ENCODE measurements at places on chromosomes 6 and 20. TPM values are rescaled to one million over a fixed set of nuclear protein-coding genes. Genes with fewer than 3 reads are reported as not detected.

DNA sequence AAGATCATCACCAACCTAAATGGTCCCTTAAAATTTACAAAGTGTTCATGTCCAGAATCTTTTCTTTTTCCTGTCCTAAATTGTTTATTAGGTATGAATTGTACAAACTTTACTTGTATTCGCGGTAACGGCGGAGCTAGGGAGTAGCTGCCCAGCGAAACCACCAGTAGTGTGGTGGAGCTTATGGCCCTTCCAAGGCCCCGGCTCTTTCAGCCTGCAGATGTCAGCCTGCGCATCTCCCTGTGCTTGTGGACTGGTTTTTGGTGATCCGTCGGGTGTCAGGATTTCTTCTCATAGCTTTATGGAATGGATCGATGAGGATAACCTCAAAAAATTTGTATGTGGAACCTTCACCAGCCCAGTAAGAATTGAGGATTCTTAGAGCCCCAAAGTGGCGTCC lies 27.2 kb upstream of the ENPP1 start:
- H3K27ac ChIP-seq = no peak overlapping the region
- H3K36me3 ChIP-seq = no peaks in the 10 kb centered on the region
- peaks cover 15% of the 10 kb centered on the region for H3K27me3 ChIP-seq

DNA sequence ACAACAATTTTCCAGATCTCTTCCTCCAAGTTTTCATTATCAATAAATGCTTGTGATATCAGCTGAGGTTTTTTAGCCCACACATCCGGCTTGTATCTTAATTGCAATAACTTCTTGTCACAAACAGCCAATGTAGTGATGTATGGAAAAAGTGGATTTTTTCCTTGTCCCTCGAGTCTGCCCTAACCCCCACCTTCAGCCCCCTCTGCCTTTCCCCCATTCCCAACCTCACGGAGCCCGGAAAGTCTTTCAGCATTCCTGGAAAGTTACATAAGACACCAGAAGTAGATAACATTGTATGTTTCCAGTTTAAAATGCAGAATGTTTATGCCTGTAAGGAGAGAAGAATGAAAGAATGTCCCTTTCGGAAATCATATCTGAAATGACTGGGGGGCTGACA lies 179.2 kb upstream of the PHACTR1 start:
- H3K36me3 ChIP-seq = no peaks in the 10 kb centered on the region
- no peak overlapping the region for H3K27ac ChIP-seq
- peaks cover 30% of the 10 kb centered on the region for H3K27me3 ChIP-seq
- no peaks in the 10 kb centered on the region for H3K4me1 ChIP-seq
- no peak overlapping the region for H3K4me3 ChIP-seq

DNA sequence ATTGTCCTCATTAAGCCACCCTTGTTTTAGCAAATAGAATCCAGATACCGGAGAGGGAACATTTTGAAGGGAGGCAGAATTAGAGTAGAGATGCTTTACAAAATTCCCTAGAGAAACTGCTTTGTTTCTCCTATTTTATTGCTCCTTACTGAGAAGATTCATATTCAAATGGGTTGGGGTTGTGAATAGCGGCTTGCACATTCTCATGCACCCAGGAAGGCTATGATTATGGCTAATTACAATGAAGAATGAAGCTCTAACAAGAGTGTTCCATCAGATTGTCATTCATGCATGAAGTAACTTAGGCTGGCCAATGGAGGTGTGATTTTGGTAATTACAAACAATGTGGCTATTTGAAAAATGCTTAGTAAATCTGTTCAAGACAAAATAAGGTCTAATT lies 129.6 kb downstream of the PACRG start:
- peaks cover 3% of the 10 kb centered on the region for H3K36me3 ChIP-seq
- H3K4me1 ChIP-seq = no peaks in the 10 kb centered on the region
- H3K27ac ChIP-seq = no peak overlapping the region
- no peaks in the 10 kb centered on the region for H3K27me3 ChIP-seq
- no peak overlapping the region for H3K4me3 ChIP-seq

DNA sequence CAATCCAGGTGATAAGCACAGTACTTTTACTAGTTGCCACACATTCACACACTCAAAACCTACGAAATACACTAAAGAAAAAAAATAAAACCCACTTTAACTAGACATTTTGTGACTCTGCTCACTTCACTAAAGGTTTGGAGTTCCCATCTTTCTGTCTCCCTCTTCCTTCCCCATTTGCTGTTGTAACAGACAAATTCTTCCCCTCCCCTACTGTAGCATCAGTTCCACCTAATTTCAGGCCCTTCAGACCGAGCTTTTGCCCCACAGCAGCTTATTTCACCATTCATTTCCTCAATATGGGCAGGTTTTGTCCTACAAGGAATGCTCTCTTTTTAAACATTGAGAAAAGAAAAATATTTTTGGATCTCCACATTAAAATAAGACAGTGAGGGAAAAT lies 31.3 kb upstream of the MRAP2 start:
- H3K27ac ChIP-seq = no peak overlapping the region
- H3K36me3 ChIP-seq = no peaks in the 10 kb centered on the region
- DNase-seq = no peak
- no peaks in the 10 kb centered on the region for H3K4me1 ChIP-seq
- peaks cover 30% of the 10 kb centered on the region for H3K27me3 ChIP-seq

- H3K27ac ChIP-seq = no peak overlapping the region
- DNase-seq = no peak
- no peaks in the 10 kb centered on the region for H3K36me3 ChIP-seq
- H3K27me3 ChIP-seq = peaks cover 36% of the 10 kb centered on the region
Observed at GRCh38 chr6:39553860-39554802, 171.1 kb downstream of the KIF6 start.

GRCh38 chr20:57140416-57140965 lies 126.0 kb downstream of the BMP7 start:
- peaks cover 5% of the 10 kb centered on the region for H3K27me3 ChIP-seq
- DNase-seq = no peak
- H3K4me3 ChIP-seq = no peak overlapping the region
- no peaks in the 10 kb centered on the region for H3K36me3 ChIP-seq

DNA sequence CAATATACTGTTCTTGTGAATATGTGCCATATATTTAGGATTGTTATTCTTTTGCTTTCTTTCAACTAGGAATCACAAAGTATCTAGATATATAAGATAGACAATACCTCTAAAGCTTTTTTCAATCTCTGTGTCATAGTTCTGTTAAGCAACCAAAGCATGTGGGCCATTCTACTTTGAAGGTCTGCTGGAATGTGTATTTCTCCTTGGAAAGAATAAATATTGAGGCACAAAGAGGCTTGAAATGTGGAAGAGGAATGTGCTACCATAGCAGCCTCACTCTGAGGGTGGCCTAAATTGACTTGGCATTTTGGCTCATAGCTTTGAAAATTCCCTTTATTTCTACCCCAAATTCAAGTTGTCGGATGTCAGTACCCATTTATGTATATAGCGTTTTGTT lies 488.5 kb upstream of the MAN1A1 start:
- no peak overlapping the region for H3K27ac ChIP-seq
- no peak overlapping the region for H3K4me3 ChIP-seq
- H3K4me1 ChIP-seq = no peaks in the 10 kb centered on the region
- no peak for DNase-seq
- H3K36me3 ChIP-seq = no peaks in the 10 kb centered on the region
- H3K27me3 ChIP-seq = no peaks in the 10 kb centered on the region

GRCh38 chr6:121855521-121855920 lies 420.1 kb downstream of the GJA1 start:
- no peaks in the 10 kb centered on the region for H3K4me1 ChIP-seq
- no peaks in the 10 kb centered on the region for H3K36me3 ChIP-seq
- H3K27ac ChIP-seq = no peak overlapping the region
- no peak for DNase-seq
- no peak overlapping the region for H3K4me3 ChIP-seq
- no peaks in the 10 kb centered on the region for H3K27me3 ChIP-seq

GRCh38 chr6:132246632-132247270 lies 154.5 kb downstream of the MOXD1 start:
- H3K27ac ChIP-seq = no peak overlapping the region
- no peak for DNase-seq
- H3K4me1 ChIP-seq = no peaks in the 10 kb centered on the region
- no peaks in the 10 kb centered on the region for H3K36me3 ChIP-seq

DNA sequence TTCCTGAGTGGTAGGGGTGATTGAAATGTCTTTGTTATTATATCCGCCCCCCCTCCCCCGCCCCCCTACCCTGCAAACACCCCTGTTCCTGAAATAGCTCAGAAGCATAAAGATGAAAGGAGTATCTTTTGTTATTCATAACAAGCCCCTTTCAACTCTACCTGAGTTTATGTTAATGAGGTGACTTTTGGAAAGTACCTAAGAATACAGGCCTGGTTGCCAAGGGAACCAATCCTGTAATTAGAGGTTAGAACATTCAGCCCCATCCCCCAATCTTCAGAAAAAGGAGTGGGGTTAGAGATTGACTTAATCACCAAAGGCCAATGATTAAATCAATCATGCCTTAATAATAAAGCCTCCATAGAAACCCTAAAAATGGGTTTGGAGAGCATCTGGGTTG lies 979.2 kb upstream of the GJE1 start:
- H3K27me3 ChIP-seq = no peaks in the 10 kb centered on the region
- peaks cover 13% of the 10 kb centered on the region for H3K4me1 ChIP-seq
- H3K4me3 ChIP-seq = no peak overlapping the region
- peak; percentile 15 for DNase-seq
- H3K36me3 ChIP-seq = no peaks in the 10 kb centered on the region

- DNase-seq = no peak
- H3K36me3 ChIP-seq = no peaks in the 10 kb centered on the region
- H3K4me1 ChIP-seq = peaks cover 4% of the 10 kb centered on the region
- H3K27me3 ChIP-seq = peaks cover 16% of the 10 kb centered on the region
- H3K27ac ChIP-seq = no peak overlapping the region
- no peak overlapping the region for H3K4me3 ChIP-seq
Observed at GRCh38 chr6:4607793-4608192, 168.4 kb upstream of the CDYL start.

DNA sequence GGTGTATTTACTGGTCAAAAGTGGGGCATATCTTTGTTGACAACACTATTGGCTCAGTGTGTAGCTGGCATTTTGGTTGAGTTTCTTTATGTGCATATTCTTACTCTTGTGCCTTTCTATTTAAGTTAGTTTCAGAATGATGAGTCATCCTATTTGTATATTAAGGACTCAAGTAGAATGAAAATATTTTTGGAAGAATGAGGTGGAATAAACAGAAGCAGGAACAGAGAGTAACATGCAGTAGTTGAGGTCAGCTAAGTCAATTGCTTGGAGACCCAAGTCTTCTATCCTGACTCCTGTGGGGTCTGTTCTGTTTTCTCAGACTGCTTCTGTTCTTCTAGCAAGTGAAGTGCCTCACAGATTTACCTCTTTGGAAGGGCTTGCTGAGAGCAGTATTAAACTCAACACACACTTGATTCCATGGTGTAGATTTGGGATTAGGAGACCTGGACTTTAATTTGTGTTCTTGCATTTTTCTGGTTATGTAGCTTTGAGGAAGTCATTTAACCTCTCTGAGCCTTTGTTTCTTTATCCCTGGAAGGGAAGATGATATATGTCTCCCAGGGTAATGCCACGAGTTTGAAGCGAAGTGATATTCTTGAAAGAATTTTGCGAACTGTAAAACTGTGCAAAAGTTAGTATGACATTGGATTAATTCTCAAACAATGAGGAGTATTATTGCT lies 324.3 kb downstream of the QKI start:
- H3K36me3 ChIP-seq = no peaks in the 10 kb centered on the region
- no peak overlapping the region for H3K27ac ChIP-seq
- H3K4me1 ChIP-seq = no peaks in the 10 kb centered on the region
- DNase-seq = no peak
- no peaks in the 10 kb centered on the region for H3K27me3 ChIP-seq
- H3K4me3 ChIP-seq = no peak overlapping the region

GRCh38 chr6:97123112-97123511 lies 159.9 kb downstream of the MMS22L start:
- H3K4me1 ChIP-seq = no peaks in the 10 kb centered on the region
- DNase-seq = no peak
- H3K36me3 ChIP-seq = no peaks in the 10 kb centered on the region
- H3K4me3 ChIP-seq = no peak overlapping the region
- H3K27me3 ChIP-seq = no peaks in the 10 kb centered on the region
- H3K27ac ChIP-seq = no peak overlapping the region

DNA sequence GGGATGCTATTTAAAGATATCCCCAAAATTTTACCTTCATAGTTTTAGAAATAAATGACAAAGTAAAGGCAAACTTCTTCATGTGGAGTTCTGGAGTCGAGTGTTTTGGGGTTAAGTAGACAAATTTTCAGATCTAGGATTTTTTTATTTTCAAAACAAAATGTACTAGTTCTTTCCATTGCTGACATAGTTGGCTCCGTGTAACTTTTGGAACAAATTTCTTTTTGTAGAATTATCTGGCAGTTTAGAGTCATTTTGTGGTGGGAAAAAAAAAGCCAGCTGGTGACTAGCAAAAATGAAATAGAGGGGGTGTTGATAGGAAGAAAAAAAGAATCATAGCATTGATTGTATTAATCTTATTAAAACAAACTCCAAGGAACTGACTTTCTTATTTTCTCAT lies 131.6 kb upstream of the TCF21 start:
- no peaks in the 10 kb centered on the region for H3K4me1 ChIP-seq
- no peaks in the 10 kb centered on the region for H3K36me3 ChIP-seq
- H3K27ac ChIP-seq = no peak overlapping the region
- peaks cover 14% of the 10 kb centered on the region for H3K27me3 ChIP-seq
- no peak for DNase-seq

DNA sequence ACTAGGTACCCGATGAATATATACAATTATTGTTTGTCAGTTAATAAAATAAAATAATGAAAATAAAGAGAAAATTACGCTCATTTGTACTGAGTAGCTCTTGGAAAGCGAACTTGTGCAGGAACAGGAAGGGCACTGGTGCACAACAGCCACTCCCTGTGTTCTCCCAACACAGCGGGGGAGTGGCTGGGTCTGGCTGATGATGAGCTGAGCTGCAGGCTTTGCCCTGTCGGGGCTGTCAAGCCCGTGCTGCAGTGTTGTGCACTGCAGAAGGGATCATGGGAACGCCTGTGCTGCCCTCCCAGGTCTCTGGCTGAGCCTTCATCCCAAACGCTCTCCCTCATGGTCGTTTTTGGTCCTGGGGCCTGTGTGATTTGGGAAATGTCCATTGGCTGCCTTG lies 131.7 kb upstream of the MAP3K4 start:
- no peak overlapping the region for H3K4me3 ChIP-seq
- H3K4me1 ChIP-seq = no peaks in the 10 kb centered on the region
- no peaks in the 10 kb centered on the region for H3K36me3 ChIP-seq

- H3K36me3 ChIP-seq = no peaks in the 10 kb centered on the region
- peaks cover 22% of the 10 kb centered on the region for H3K4me1 ChIP-seq
- no peaks in the 10 kb centered on the region for H3K27me3 ChIP-seq
- H3K27ac ChIP-seq = no peak overlapping the region
- DNase-seq = no peak
- no peak overlapping the region for H3K4me3 ChIP-seq
Observed at GRCh38 chr6:20575704-20576451, 41.6 kb downstream of the CDKAL1 start.

GRCh38 chr6:113690281-113691259 lies 166.6 kb upstream of the MARCKS start:
- no peaks in the 10 kb centered on the region for H3K36me3 ChIP-seq
- peak; percentile 6 for DNase-seq

GRCh38 chr6:140012150-140012549 lies 637.7 kb upstream of the CITED2 start:
- no peak for DNase-seq
- H3K27ac ChIP-seq = no peak overlapping the region
- H3K4me1 ChIP-seq = no peaks in the 10 kb centered on the region
- H3K4me3 ChIP-seq = no peak overlapping the region
- no peaks in the 10 kb centered on the region for H3K36me3 ChIP-seq

The SLC17A3 gene
- 2.5 TPM for total RNA-seq

The CCN2 gene
- not detected for total RNA-seq

The ATP6V1G2 gene
- 4.1 TPM for total RNA-seq

The OR2J3 gene
- total RNA-seq = not detected

The SCUBE3 gene
- 0.05 TPM for total RNA-seq

The AMD1 gene
- total RNA-seq = 55.5 TPM

The RIPPLY2 gene
- total RNA-seq = not detected

The ARFGEF3 gene
- 0.76 TPM for total RNA-seq

The IP6K3 gene
- total RNA-seq = not detected
